NK-92 treated with Interleukin-12 subunit alpha and Interleukin-12 subunit beta, amount 100 ng/mL, for 24 hours (cell line): ENCODE measurements at places on chromosomes 12 and 14.

GRCh38 chr12:76026643-76027063 is 4.9 kb downstream of the PHLDA1 start:
- no peak for DNase-seq

DNA sequence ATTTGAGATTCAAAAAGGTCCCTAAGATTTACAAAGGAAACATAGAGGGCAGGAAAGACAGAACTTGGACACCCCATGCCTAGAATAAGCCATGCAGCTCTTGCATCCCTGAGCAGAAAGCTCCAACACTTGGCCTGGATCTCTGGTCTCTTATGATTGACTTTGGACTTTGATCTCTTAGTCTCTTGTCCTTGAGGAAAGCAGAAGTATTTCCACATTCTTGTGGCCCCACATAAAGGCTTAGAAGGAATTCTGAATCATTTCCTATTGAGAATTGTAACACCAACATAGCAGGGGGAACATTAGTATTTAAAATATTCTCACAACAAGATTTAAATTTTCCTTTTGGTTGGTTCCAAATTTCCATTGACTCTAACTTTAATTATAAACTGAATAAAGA is 283.7 kb upstream of the PRKD1 start:
- no peak for DNase-seq

GRCh38 chr14:42869681-42870080 is 1263.0 kb downstream of the LRFN5 start:
- no peak for DNase-seq

- no peak for DNase-seq
Measured at GRCh38 chr12:129911428-129912049, 7.7 kb upstream of the TMEM132D start.

GRCh38 chr14:34981743-34982420 is 910 bp upstream of the SRP54 start:
- peak; percentile 36 for DNase-seq

- DNase-seq, result no peak
Measured at GRCh38 chr12:66388517-66388916, 86.2 kb downstream of the HELB start.

GRCh38 chr12:55703288-55703687 is 4.4 kb downstream of the ITGA7 start:
- DNase-seq, result no peak

DNA sequence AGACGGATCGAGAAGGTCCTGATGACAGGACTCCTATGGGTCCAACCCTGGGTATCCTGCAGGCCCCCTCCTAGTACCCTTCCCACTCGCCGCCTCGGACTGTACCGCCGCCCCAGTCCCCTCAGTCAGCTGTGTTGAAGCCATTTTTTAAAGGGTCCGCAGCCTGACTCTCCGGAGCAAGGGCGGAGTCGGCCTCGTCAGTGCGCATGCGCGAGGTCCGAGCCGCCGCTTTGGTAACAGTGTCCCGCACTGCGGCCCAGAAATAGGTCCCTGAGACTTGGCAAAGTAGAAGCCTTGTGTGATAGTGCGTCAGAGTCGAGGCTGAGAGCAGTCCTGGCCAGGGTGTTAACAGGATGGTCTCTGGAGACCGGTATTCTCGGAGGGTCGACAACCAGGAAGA is 769.0 kb upstream of the ALG10B start:
- no peak for DNase-seq

DNA sequence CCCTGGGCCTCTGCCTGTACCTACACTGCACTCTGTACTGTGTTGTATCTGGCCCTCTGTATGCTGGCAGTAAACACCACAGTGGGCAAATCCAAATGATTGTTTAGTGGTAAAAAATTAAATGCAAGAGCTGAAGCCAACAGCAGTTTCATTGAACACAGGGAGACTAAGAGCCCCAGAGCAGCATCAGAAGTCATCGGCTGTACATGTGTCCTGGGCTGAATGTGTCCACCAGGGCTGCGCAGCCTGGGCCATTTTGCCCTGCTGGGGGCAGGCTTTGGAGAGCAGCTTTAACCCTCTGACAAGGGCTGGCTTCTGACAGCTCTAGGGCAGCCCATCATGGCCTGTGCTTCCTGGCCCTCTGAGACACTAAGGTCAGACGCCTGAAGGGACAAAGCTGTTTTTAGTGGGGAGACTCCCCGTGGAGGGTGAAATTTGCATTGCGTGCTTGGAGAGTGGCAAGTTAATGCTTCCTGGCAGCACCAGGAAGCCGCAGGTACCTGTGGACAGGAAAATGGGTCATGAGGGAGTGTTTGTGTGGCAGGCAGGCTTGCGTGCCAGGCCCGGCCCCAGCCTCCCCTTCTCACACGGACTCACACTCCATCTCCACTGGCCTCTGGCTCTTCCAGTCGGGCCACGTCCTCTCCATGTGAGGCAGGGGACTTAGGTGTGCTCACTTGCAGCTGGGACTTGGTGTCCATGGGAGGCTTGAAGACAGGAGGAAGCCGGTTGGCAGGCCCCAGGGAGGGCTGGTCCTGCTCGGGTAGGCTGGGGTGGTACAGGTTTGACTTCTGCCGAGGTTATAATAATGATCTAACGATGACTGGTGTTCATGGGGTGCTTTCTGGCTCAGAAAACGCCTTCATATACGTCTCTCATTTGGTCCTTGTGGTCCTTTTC is 150.1 kb downstream of the TSPAN9 start:
- DNase-seq, result no peak

GRCh38 chr12:42326541-42327226 is 717 bp downstream of the PPHLN1 start:
- no peak for DNase-seq

GRCh38 chr14:35384455-35385041 is 20.0 kb downstream of the NFKBIA start:
- no peak for DNase-seq

GRCh38 chr14:48435221-48435620 is 759.8 kb upstream of the MDGA2 start:
- DNase-seq, result no peak

DNA sequence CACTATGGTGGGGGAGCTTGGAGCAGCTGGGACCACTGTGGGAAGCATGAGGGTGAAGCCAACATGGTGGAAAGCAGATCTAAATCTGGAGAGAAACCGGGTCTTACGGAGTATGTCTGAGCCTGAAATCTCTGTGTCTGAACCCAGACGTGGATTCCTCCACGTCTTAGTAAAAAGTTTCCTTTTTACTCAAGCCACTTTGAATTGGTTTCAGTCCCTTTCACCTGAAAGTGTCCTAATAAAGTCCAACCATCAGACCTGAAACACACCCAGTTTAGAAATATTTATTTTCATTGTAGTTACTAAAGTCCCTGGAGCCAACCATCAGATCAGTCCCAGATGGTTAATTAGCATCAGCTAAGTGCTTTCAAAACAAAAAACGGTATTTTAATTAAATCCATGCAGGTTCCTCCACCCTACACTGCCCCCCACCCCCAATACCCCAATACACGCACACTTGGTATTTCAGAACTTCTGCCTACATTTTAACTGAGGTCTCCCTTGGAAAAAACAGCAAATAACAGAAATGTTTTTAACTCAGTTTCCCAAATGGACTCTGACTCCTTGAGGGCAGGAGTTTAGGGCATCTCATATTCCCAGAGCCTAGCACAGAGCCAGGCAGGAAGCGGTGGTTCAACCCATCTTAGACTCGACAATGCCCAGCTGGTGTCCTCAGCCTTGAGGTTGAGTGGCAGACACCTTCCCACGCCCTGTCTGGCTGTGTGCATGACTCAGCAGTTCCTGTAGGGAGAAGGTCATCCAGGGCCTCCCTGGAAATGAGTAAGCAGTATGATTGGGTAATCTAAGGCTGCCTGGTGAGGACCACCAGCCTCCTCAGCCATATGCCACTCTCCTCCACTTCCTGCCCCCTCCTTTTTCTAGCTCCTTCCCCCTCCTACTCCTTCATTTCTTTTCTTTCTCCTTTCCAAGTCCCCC is 175.8 kb downstream of the TTC8 start:
- peak; percentile 21 for DNase-seq

DNA sequence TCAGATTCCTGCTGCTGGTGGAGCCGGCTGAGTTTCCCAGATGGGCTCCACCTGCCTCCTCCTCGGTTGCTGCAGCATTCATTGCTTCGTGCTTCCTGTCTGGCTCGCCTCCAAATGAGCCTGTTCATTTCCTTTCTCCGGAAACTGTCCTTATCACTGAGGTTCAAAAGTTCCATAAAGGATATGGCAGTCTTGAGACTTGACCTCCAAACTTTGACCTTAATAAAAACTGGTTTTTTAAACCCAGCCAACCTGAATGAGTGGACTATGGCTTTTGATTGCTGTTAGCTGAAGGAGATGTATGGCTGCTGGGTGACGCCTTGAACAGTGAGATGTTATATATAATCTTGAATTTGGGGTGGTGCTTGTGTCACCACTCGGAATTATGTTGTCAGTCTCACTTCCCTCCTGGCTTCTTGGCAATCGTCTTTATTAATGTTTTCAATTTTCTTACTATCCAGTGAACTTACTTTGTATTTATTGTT is 62.7 kb downstream of the RASSF3 start:
- no peak for DNase-seq

GRCh38 chr12:80293347-80293746 is 150.7 kb upstream of the PTPRQ start:
- no peak for DNase-seq

- DNase-seq, result no peak
Measured at GRCh38 chr12:82970614-82971013, 283.9 kb downstream of the TMTC2 start.

DNA sequence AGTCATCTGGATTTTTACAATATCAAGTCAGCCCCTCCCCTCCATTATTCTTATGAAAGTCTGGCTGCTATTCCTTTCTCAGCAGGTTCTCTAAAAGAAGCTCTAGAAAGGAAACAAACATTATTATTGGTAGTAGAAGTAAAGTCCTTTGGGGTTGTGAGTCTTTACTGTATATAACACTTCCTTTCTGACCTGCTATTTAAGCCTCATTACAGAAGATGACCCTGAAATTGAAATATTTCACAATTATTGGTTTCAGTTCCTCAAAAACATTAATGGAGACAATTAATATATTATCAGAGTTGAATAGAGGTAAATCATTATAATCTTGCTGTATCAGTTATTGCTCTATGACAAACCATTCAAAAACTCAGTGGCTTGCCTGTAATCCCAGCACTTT is 19.3 kb downstream of the PLEKHA5 start:
- no peak for DNase-seq

GRCh38 chr14:79375356-79375755 is 835.9 kb downstream of the DIO2 start:
- no peak for DNase-seq

DNA sequence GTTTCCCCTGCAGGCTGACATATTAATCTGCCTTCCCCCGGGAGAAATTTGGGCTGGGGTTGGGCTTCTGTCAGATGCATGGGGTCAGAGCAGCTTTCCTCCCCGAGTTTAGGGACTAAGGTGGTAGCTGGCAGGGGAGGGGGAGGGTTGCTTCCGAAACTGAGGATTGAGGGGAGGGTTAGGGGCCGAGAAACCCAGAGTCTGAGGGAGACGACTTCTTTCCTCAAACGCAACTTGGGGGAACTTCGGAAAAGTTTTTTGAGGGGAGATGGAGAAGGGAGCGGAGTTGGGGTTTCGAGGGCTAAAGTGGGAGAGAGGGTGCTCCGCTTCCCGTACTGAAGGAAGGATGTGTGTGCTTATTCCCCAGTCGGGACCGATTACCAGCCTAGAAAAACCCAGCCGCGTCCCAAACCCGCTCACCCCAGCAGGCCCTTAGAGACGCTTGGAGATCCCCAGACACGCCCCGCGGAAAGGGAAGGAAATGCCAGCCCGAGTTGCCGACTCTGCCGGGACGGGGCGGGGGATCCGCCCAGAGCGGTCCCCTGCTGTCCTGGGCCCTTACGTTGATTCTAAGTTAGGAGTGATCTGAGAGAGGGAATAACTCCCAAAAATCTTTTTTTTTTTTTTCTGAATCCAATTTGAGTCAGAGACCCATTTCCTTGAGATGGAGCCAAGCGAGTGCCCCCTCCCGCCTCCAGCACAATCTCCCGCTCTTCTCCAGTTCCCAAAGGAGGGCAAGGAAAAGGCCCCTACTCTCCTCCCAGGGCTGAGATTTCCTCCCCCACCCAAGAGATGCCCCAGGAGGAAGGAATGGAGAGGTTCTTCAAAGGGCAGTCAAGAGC is 61.9 kb downstream of the SMUG1 start:
- DNase-seq, result no peak

GRCh38 chr12:29086325-29087271 is 62.5 kb upstream of the FAR2 start:
- no peak for DNase-seq

GRCh38 chr12:26399381-26399780 is 204.0 kb downstream of the SSPN start:
- no peak for DNase-seq

GRCh38 chr14:104307627-104308401 is 169.4 kb downstream of the KIF26A start:
- DNase-seq, result no peak

DNA sequence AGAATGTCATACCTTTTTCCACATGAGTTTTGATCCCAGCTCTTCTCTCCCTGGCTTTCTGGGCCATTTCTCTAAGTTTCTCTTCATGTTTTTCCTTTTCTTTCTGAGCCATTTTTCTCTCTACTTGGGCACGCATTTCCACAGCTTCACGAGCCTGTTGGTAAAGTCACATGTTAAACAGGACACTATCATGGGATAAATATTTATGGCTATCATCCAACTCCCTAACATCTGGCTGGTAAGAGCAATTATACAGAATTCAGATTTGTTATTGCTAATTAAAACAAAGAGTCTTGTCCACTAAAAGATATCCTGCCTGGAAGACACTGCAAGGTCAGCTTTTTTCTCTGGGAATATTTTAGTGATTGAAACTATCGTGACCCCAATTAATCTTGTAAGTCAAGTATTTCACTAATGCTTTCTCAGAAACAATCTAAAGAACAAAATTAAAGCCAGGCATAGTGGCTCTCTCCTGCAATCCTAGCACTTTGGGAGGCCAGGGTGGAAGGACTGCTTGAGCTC is 23.1 kb downstream of the SLIRP start:
- DNase-seq, result no peak

DNA sequence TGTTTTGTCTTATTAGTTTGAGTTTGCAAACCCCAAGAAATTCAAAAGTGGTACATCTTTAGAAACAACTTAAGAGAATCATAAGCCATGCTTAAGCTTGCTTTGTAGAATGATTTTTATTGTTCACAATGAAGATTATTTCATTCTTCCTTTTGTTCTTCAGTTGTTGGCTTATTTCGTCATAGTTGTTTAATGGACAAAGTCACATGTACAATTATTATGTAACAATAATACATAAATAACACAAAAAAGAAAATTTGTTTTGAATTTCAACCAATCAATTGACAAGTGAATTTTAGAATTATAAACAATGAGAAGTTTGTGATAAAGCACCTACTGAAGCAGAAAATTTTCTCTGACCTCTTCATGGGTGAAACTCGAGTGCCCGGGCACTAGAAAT is 111.8 kb upstream of the IGF1 start:
- no peak for DNase-seq

DNA sequence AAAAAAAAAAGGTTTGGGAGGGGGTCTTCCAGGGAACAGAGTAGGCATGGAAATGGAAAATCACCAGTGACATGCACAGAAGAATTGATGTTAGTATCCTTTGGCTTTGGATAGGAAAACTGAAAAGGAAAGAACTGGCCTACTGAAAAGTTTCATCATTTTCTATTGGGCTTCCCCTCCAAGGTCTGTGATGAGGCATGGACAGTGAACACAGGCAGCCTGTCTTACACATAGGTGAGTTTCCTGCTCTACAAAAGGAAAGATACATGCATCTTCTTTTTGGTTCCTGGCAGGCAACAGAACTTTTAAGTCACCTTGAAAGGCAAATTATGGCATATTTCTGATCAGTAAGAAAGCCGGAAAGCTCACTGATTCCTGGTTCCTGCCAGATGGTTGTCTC is 5.8 kb downstream of the BMAL2 start:
- DNase-seq, result no peak

- no peak for DNase-seq
Measured at GRCh38 chr14:61409782-61410181, 88.4 kb downstream of the PRKCH start.

- DNase-seq, result peak; percentile 44
Measured at GRCh38 chr14:68779761-68780323, 13.0 kb downstream of the ZFP36L1 start.
